Activated CD4-positive, alpha-beta memory T cell treated with anti-CD3 and anti-CD28 coated beads for 36 hours (primary cell): ENCODE measurements at places on chromosomes 6 and 20. TPM values are rescaled to one million over a fixed set of nuclear protein-coding genes. Genes with fewer than 3 reads are reported as not detected.

GRCh38 chr6:134512981-134513391 is 195.1 kb upstream of the SGK1 start:
- no peak overlapping the region for H3K4me3 ChIP-seq
- DNase-seq, result no peak
- H3K27me3 ChIP-seq, result no peaks in the 10 kb centered on the region

The CARMIL1 gene
- 2.7 TPM for total RNA-seq

The THBD gene
- total RNA-seq, result not detected

- H3K27ac ChIP-seq, result no peak overlapping the region
- no peaks in the 10 kb centered on the region for H3K4me1 ChIP-seq
- no peaks in the 10 kb centered on the region for H3K36me3 ChIP-seq
- no peaks in the 10 kb centered on the region for H3K27me3 ChIP-seq
- H3K4me3 ChIP-seq, result no peak overlapping the region
- DNase-seq, result no peak
Measured at GRCh38 chr20:15642676-15643075, 930.6 kb downstream of the KIF16B start.

The KCNG1 gene
- 2.1 TPM for total RNA-seq

DNA sequence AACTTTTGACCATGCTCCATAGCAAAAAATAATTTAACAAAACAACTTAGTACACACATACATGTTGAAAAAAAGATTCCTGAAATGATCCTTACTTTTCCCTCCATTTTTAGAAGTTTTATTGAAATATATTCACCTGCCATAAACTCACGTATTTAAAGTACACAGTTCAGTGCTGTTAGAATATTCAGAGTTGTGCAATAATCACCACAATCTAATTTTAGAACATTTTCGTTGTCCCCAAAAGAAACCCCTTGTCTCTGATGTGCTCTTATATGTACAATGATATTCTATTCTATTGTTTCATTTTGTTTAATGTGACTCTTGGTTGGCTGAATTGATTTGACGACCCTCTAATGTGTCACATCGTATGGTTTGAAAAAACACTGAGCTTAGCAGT is 15.9 kb downstream of the ROS1 start:
- H3K27me3 ChIP-seq, result peaks cover 17% of the 10 kb centered on the region
- H3K4me3 ChIP-seq, result no peak overlapping the region
- DNase-seq, result no peak

DNA sequence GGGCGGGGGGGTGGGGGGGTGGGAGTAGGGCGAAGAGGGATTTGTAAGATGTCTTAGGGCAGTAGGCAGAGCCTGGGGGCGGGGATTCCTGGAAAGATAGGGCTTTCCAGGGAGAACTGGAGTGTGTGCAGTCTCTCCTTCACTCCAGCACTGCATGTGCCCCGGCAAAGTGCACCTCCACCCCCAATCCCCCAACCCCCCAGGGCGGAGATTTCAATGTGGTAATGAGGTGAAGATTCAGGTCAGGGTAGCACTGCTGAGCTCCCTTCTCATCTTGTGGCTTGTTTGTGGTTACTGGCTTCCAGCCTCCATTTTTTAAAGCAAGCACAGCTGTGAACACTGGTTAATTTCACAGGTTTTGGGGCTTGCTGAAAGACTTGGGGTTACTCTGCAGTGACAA is 5.9 kb downstream of the TMEM239 start:
- H3K4me3 ChIP-seq, result no peak overlapping the region
- H3K36me3 ChIP-seq, result no peaks in the 10 kb centered on the region
- H3K27me3 ChIP-seq, result peaks cover 19% of the 10 kb centered on the region
- H3K27ac ChIP-seq, result no peak overlapping the region
- H3K4me1 ChIP-seq, result peaks cover 23% of the 10 kb centered on the region

DNA sequence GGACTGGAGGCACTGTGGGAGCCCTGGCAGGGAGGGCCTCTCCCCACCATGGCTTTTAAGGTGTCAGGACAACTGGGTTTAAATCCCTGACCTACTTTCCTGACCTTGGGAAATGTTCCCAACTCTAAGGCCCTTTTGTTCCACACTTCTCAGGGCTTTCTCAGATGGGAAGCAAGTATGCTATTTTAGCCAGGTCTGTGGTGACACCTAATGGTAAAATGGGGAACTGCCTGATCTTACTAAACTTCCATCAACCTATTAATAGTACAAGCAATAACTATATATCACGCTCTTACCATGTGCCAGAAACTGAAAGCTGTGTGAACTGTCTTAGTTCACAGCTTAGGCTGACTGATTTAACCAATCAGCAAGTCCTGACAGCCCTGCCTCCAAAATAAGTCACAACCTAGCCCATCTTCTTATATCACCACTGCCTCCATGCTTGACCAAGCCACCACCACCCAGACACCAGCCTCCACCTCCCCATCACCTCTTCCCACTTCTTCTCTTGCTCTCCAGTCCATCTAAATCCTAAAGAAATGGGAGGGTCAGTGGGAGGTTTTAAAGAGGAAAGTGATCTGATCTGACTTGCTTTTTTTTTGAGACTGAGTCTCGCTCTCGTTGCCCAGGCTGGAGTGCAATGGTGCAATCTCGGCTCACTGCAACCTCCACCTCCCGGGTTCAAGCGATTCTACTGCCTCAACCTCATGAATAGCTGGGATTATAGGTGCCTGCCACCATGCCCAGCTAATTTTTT is 6.9 kb upstream of the BLCAP start:
- no peaks in the 10 kb centered on the region for H3K36me3 ChIP-seq
- no peak overlapping the region for H3K4me3 ChIP-seq
- peaks cover 2% of the 10 kb centered on the region for H3K27me3 ChIP-seq
- H3K27ac ChIP-seq, result no peak overlapping the region

DNA sequence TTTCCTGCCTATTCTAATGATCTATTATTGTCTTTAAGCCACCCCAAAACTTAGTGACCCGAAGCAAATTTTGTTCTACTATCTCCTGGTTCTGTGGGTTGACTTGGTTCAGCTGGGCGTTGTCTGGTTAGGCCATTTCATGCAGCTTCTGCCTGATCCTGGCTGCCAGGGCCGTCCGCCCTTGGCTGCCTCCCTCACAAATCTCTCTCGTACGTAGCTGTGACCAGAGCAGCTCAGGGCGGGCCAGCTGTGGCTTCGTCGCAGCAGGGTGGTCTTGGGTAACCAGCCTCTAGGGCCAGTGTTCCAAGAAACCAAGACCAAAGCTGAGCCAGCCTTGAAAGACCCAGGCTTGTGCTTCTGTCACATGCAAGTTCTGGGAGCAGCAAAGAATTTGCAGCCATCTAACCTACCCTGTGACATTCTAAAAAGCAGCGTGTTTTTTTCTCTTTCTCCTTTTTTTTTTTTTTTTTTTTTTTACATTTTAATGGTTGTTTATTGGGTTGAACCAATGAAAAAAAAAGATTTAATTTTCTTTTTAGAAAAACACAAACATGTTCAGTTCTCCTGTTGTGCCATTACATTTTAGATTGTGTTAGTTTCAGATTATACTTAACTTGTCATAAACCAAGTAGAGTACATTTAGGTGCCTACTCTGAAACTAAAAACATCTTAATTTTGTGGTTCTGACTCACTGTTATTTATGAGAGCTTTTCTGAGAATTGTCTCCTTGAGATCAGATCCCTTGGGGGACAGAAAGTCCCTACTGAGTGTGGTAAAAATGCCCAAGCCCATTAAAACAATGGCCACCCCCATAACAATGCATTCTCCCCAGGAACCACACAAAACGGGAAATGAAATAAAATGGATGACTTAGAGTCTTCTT is 83.9 kb downstream of the ZDHHC14 start:
- peaks cover 23% of the 10 kb centered on the region for H3K4me1 ChIP-seq
- H3K27me3 ChIP-seq, result peaks cover 4% of the 10 kb centered on the region
- DNase-seq, result no peak
- H3K4me3 ChIP-seq, result no peak overlapping the region

The GGTLC1 gene
- total RNA-seq, result not detected

GRCh38 chr6:134593442-134593841 is 275.5 kb upstream of the SGK1 start:
- DNase-seq, result no peak
- no peak overlapping the region for H3K4me3 ChIP-seq
- H3K27me3 ChIP-seq, result no peaks in the 10 kb centered on the region
- H3K4me1 ChIP-seq, result no peaks in the 10 kb centered on the region

DNA sequence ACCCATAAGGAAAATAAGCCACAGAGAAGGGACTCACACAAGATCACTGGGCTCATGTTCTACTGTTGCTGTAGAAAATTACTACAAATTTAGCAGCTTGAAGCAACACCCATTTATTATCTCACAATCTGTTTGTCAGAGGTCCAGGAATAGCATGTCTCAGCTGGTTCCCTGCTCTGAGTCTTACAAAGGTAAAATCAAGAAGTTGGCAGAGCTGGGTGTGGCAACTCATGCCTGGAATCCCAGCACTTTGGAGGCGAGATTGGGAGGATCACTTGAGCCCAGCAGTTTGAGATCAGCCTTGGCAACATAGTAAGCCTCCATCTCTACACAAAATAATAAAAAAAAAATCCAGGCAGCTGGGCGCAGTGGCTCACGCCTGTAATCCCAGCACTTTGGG is 28.5 kb upstream of the ZNF831 start:
- peaks cover 1% of the 10 kb centered on the region for H3K4me1 ChIP-seq
- no peak for DNase-seq
- H3K27ac ChIP-seq, result no peak overlapping the region
- no peaks in the 10 kb centered on the region for H3K36me3 ChIP-seq
- H3K27me3 ChIP-seq, result no peaks in the 10 kb centered on the region
